ENCODE measurements at places on chromosomes 1 and 21. TPM values are rescaled to one million over a fixed set of nuclear protein-coding genes. Genes with fewer than 3 reads are reported as not detected.

ZBED6 gene
- total RNA-seq, result 23.6 TPM

MPL gene
- not detected for total RNA-seq

DNA sequence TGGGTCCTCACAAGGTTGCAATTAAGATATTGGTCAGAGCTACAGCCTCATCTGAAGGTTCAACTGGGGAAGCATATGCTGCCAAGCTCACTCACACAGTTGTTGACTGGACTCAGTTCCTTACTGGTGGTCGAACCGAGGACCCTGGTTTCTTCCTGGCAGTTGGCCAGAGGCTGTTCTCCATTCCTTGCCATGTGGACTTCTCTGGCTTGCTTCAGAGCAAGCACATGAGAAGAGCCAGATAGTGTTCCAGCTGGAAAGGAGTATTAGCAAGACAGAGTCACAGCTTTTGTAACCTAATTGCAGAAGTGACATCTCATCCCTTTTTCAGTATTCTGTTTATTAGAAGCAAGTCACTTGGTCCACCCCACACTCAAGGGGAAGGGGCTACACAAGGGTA is 23.6 kb downstream of the POU2F1 start:
- no peaks in the 10 kb centered on the region for H3K27me3 ChIP-seq
- H3K36me3 ChIP-seq, result peaks cover 4% of the 10 kb centered on the region
- peaks cover 14% of the 10 kb centered on the region for H3K4me1 ChIP-seq
- H3K27ac ChIP-seq, result no peak overlapping the region

DNA sequence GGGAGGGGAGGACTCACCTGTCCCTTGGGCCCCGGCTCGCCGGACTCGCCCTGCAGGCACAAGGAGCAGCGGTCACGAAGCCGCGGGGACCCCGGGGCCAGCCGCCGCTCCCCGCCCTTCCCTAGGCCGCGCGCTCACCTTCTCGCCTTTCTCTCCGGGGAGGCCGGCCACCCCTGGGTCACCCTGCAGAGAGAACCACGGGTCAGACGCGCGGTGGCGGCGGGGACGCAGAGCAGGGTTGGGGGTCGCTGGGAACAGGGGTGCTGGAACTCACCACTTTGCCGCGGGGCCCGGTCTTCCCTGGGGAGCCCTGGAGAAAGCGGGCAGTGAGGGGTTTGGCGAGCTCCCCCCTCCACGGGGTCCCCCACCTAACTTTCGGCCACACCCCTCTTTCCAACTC is 13.3 kb downstream of the COL9A2 start:
- H3K27ac ChIP-seq, result no peak overlapping the region
- no peak overlapping the region for H3K4me3 ChIP-seq
- no peaks in the 10 kb centered on the region for H3K4me1 ChIP-seq
- no peak for DNase-seq

DNA sequence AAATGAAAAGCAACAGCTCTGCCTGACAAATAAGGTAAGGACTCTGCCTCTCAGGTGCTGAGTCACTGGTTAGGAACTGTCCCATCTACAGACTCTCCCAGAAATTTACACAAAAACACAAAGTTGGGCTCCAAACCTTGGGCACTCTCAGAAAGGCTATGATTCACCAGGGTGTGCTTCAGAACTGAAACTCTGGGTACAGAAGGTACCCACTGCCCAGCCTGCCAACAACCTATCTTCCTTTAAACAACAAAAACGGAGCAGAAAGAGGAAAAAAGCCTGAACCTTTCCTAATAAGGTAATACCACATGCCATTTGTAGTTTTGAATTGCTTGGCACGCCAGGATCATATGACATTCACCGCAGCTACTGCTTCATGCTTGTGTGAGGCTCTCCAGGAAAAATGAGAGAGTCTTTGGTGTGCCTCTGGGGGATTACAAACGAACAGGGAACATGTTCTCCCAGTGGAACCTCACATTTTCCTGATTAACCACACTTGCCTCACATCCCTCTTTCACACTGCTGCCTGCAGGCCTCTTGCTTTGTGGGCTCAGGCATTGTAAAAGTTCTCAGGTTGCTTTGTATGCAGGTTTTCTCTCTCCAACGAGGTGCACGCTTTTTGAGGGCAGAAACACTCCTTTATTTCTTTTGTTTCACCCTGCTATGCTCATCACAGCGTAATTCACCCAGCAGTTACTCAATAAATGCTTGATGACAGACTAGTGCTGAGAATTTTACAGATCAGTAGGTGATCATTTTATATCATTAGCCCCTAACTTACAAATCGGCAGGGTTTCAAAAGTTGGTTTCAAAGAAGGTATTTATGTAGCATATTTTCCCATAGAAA is 65.1 kb downstream of the GADD45A start:
- DNase-seq, result no peak
- no peaks in the 10 kb centered on the region for H3K36me3 ChIP-seq
- no peaks in the 10 kb centered on the region for H3K27me3 ChIP-seq
